Left renal cortex interstitium (tissue), 4 donors: ENCODE measurements at places on chromosomes 6 and 20.

- DNase-seq, result no peak
Measured at GRCh38 chr20:49981218-49982071, 1.3 kb upstream of the SNAI1 start.

DNA sequence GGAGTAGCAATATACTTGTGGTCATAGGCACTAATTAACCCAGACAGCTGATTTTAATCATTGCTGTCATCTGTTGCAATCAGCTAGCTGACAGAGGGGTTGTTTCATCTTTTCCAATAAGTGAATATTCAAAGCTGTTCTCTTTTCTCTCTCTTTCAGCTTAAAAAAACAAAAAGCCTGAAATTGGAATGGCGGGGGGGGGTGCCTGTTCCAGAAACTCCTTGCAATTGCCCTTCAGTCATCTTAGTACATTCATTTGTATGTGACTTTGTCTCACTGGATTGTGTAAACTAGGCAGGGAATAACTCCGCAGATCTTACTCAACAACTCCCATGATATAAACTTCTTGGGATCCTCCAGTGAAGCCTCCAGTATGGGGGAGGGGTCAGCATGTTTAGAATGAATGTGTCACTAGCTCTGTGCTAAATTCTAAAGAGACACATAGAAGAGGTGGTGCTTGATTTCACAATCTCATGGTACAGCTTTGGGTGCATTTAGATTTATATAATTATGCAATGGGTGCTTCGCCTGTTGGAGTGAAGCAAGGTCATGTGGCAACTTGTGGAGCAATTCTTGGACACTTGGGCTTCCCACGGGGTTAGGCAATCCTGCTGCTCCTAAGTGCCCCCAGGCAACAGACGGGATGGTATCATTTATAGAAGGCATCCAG is 40.1 kb downstream of the SLC24A3 start:
- DNase-seq, result no peak

DNA sequence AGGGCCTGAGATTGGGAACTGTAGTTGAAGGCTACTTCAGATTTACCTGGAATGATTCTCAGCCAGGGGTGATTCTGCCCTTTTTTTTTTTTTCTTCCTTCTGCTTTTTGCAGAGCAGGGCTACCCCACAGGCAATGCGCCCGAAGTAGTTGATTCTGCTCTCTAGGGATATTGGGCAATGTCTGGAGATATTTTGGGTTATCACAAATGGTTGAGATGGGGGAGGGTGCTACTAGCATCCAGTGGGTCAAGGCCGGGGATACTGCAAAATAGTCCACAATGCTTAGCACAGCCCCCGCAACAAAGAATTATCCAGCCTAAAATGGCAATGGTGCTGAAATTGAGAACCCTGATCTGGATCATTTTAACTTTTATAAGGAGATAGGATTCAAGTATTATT is 71.2 kb upstream of the ZMYND8 start:
- DNase-seq, result no peak

DNA sequence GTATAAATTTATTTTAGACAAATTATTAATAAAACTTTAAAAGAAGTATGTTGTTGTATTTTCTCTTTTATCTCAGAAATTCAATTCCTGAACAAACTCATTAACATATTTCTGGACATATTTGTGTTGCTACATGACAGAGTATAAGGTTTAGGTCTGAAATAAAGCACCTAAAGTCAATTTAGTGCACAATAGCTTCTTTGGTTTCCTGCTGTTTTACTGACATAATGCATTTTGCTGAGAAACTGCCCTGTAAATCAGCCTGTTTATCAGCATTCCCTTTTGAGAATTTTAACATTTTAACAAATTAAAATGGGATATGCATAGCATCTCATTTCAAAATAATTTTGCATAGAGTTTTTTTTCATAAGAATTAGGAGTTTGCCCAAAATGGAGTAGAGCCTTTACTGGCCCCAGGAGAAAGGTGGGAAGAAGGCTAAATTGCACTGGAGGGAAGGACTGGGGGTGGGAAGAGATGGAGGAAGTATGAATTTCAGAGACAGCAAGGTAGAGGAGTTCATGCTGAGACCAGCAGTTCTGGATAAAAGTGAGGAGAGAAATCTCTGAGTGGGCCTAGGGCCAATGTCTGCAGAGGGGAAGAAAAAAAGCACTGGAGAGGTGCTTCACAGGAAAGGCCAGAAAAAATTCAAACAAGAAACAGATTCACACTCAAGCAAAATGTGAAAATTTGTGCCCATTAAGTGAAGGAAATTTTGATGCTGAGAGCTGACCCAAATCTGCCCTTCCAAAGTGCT is 324.2 kb upstream of the HSF2 start:
- no peak for DNase-seq

- DNase-seq, result no peak
Measured at GRCh38 chr6:134235937-134236751, 81.8 kb downstream of the SGK1 start.
